ENCODE measurements at places on chromosomes 5 and 9. TPM values are rescaled to one million over a fixed set of nuclear protein-coding genes. Genes with fewer than 3 reads are reported as not detected.

Gene SPRY4
- 0.64 TPM for total RNA-seq

Gene MYOZ3
- total RNA-seq, result 0.09 TPM

Gene SLC36A2
- not detected for total RNA-seq

Gene CRB2
- total RNA-seq, result not detected

Gene PTBP3
- total RNA-seq, result 108 TPM

Gene TMEM171
- not detected for total RNA-seq

- H3K4me1 ChIP-seq, result no peaks in the 10 kb centered on the region
- no peak overlapping the region for H3K4me3 ChIP-seq
- H3K27me3 ChIP-seq, result no peaks in the 10 kb centered on the region
- DNase-seq, result no peak
Observed at GRCh38 chr9:112631313-112632070, 86.4 kb downstream of the INIP start.

GRCh38 chr5:151628112-151628823, 37.1 kb upstream of the FAT2 start:
- H3K27ac ChIP-seq, result no peak overlapping the region
- H3K36me3 ChIP-seq, result no peaks in the 10 kb centered on the region
- H3K4me3 ChIP-seq, result no peak overlapping the region
- H3K27me3 ChIP-seq, result peaks cover 6% of the 10 kb centered on the region
- DNase-seq, result no peak

- peaks cover 7% of the 10 kb centered on the region for H3K27me3 ChIP-seq
- peak overlapping the region; percentile 98 for H3K4me3 ChIP-seq
- H3K36me3 ChIP-seq, result peaks cover 37% of the 10 kb centered on the region
- peaks cover 21% of the 10 kb centered on the region for H3K4me1 ChIP-seq
Observed at GRCh38 chr5:77029376-77029885, 773 bp upstream of the AGGF1 start.

DNA sequence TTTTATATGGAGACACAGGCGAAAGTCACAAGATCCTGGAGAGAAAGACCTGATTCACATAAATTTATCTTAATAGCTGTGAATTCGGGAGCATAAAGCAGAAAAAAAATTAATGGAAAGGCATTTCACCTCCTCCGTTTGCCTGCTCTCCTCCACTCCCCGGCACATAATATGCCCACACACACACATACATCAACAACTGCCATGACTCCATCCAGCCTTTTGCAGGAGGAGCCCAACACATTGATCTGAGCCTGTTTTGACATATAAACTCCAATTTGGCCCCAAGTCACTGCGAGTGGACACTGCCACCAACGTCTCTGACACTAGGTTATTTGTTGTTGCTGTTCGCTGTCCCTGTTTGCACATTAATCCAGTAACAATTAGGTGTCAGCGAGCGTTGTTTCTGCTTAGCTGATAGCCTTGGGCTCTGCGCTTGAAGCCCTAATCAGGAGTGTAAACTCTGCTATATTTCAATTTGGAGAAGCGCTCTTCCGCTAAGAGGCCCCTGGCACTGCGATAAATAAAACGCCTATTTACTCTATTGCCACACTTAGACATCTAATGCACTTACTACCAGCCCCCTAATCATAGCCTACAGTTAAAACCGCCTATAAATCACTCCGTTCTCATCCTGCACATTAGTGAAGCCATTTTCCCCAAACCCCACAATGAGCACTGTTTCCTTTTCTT, 195.8 kb upstream of the TBCA start:
- H3K27me3 ChIP-seq, result peaks cover 72% of the 10 kb centered on the region
- H3K4me3 ChIP-seq, result peak overlapping the region; percentile 31
- no peak for DNase-seq
- H3K27ac ChIP-seq, result no peak overlapping the region
- no peaks in the 10 kb centered on the region for H3K36me3 ChIP-seq
- peaks cover 10% of the 10 kb centered on the region for H3K4me1 ChIP-seq

Gene PTTG1
- total RNA-seq, result 142 TPM

Gene C9orf57
- total RNA-seq, result not detected

GRCh38 chr5:130270786-130271185, 366.5 kb downstream of the CHSY3 start:
- DNase-seq, result no peak
- no peaks in the 10 kb centered on the region for H3K27me3 ChIP-seq
- H3K4me3 ChIP-seq, result no peak overlapping the region
- no peak overlapping the region for H3K27ac ChIP-seq
- H3K4me1 ChIP-seq, result no peaks in the 10 kb centered on the region

DNA sequence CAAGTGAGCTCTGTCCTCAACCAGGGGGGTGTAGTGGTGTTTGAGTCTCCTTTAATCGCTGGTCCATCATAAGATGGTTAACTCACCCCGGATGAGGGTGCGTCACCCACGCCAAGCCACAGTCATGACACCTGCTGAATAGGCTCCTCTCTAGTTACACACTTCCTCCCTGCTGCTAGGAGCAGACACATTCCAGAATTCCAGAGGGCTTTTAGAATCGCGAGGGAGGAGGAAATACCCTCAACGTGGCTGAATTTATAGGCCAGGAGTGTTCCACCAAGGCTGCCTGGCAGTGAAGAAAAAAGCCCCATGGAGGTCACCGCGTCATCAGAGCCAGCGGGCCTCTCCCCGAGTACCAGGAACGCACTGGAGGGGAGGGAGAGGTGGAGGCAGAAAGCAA, 5.1 kb downstream of the GLRX start:
- H3K27me3 ChIP-seq, result no peaks in the 10 kb centered on the region
- no peak overlapping the region for H3K27ac ChIP-seq
- H3K4me3 ChIP-seq, result no peak overlapping the region

GRCh38 chr9:120936011-120936763, 9.6 kb upstream of the TRAF1 start:
- peak; percentile 75 for DNase-seq
- H3K27ac ChIP-seq, result peak overlapping the region; percentile 80
- H3K4me3 ChIP-seq, result peak overlapping the region; percentile 52

GRCh38 chr5:72937517-72938061, 18.3 kb upstream of the FCHO2 start:
- H3K4me1 ChIP-seq, result no peaks in the 10 kb centered on the region
- H3K36me3 ChIP-seq, result no peaks in the 10 kb centered on the region
- peaks cover 6% of the 10 kb centered on the region for H3K27me3 ChIP-seq
- no peak overlapping the region for H3K4me3 ChIP-seq
- H3K27ac ChIP-seq, result no peak overlapping the region

DNA sequence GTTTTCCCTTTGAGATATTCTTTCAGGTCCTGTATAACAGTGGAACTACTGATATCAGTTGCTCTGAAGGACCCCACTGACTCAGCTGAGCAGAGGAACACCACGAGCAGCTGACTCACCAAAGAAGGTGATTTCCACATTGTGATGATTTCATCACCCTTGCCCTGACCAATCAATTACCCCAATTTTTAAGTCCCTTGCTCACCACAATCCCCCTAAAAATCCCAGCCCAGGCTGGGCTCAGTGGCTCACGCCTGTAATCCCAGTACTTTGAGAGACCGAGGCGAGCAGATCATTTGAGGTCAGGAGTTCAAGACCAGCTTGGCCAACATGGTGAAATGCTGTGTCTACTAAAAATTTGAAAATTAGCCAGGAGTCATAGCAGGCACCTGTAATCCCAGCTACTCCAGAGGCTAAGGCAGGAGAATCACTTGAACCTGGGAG, 125.3 kb upstream of the ABCA1 start:
- H3K36me3 ChIP-seq, result no peaks in the 10 kb centered on the region
- H3K4me1 ChIP-seq, result peaks cover 8% of the 10 kb centered on the region
- DNase-seq, result no peak
- no peak overlapping the region for H3K27ac ChIP-seq

DNA sequence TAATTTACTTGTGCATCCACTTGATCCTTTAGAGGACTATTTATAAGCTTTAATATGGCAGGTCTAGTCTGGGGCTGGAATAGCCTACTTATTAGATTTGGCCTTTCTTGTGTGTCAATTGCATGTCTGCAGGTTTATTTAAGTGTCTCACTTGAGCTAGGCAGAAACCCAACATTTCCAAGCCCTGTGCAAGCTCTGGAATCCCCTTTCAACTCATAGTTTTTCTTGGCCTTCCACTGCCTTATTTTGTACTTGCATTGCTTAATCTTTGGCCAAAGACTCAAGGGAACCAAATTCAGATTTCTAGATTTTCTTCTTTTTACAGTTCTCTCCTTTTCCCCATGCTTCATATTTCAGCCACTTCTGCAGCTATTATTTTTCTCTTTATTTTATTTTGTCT, 102.4 kb upstream of the RFX3 start:
- peaks cover 10% of the 10 kb centered on the region for H3K36me3 ChIP-seq
- DNase-seq, result no peak
- no peaks in the 10 kb centered on the region for H3K27me3 ChIP-seq
- H3K27ac ChIP-seq, result no peak overlapping the region
- H3K4me1 ChIP-seq, result no peaks in the 10 kb centered on the region
- H3K4me3 ChIP-seq, result no peak overlapping the region

- H3K4me1 ChIP-seq, result no peaks in the 10 kb centered on the region
- peaks cover 5% of the 10 kb centered on the region for H3K27me3 ChIP-seq
- H3K4me3 ChIP-seq, result no peak overlapping the region
- no peak for DNase-seq
Observed at GRCh38 chr5:135828782-135829127, 5.7 kb upstream of the SLC25A48 start.

GRCh38 chr9:18362166-18362565, 111.8 kb upstream of the ADAMTSL1 start:
- H3K27ac ChIP-seq, result no peak overlapping the region
- H3K36me3 ChIP-seq, result no peaks in the 10 kb centered on the region
- no peaks in the 10 kb centered on the region for H3K4me1 ChIP-seq
- H3K27me3 ChIP-seq, result no peaks in the 10 kb centered on the region

DNA sequence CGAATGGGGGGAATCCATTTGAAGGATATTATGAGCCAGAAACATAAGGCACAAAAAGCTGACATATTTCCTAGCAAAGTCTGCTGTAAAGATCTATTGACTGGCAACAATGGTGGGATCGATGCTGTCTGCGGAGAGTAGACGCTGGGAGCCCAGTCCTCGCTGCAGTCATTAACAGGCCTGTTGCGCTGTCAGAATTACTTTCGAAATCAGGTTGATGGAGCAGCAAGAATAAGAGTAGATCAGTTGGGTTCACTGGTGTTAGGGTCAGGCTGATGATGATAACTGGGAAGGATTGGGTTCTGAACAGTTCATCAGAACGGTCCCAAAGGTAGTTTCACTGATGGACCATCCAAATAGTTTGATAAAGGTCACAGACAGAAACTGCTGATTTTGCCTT, 87.1 kb downstream of the MEGF10 start:
- no peak for DNase-seq
- no peaks in the 10 kb centered on the region for H3K4me1 ChIP-seq
- no peaks in the 10 kb centered on the region for H3K36me3 ChIP-seq
- H3K27me3 ChIP-seq, result peaks cover 10% of the 10 kb centered on the region

DNA sequence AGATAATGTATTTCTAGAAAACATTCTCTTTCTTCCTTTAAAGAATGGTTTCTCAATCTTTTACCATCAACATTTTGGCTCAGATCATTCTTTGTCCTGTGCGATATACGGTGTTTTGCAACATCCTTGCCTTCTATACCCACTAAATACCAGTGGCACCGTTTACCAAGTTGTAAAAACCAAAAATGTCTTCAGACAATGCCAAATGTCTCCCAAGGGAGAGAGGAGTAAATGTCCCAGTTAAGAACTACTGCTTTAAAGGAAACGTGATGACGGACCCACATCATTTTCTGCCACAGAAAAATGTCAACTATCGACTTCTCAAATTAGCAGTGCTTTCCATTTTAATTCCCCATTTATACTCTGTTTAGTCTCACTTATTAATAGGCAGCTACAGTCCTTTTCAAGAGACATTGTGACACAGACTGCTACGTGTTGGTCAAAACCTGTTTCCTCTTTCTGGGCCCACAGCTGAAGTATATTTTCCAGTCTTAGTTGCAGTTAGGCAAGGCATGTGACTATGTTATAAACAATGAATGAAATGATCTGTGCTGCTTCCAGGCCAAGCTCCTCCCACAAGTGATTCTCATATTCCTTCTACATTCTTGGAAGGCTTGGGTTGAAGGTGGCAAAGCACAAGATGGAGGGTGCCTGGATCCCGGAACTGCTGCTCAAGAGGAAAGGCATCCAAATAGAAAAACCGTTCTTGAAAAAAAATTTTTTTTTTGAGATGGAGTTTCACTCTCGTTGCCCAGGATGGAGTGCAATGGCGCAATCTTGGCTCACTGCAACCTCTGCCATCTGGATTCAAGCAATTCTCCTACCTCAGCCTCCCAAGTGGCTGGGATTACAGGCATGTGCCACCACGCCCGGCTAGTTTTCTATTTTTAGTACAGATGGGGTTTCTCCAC, 8.8 kb downstream of the PRXL2C start:
- peaks cover 25% of the 10 kb centered on the region for H3K36me3 ChIP-seq
- H3K4me1 ChIP-seq, result peaks cover 2% of the 10 kb centered on the region
- DNase-seq, result no peak

Gene C5orf63
- 6.1 TPM for total RNA-seq

DNA sequence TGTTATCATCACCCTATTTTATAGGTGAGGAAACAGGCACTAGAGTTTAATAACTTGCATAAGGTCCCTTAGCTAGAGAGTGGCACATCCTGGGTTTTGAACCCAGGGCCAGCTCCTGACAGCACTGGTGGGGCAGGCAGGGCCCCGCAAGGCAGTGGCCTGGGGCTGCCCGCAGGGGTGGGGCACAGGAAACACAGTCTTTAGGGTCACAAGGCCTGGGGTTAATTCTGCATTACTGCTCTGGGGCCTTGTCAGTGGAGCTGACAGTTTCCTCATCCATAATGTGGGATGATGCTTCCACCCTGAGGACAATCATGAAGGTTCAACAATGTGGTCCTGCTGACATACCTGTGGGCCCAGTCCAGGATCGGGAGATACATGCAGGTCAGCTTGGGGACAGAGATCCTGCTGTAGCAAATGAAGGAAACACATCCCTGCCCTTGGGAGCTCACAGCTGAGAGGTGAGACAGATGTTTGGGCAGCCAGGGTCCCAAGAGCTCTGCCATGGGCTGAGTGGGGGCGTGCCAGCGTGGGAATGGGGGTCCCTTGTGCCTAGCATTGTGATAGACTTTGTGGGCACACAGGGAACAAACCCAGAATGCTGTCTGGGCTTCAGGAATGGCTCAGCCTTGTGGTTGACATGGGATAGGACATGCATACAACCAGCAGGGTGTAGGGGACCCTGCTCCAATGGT, 14.7 kb downstream of the FGF18 start:
- no peaks in the 10 kb centered on the region for H3K27me3 ChIP-seq
- no peaks in the 10 kb centered on the region for H3K36me3 ChIP-seq
- no peak overlapping the region for H3K27ac ChIP-seq
- no peaks in the 10 kb centered on the region for H3K4me1 ChIP-seq

Gene PGM5
- not detected for total RNA-seq

DNA sequence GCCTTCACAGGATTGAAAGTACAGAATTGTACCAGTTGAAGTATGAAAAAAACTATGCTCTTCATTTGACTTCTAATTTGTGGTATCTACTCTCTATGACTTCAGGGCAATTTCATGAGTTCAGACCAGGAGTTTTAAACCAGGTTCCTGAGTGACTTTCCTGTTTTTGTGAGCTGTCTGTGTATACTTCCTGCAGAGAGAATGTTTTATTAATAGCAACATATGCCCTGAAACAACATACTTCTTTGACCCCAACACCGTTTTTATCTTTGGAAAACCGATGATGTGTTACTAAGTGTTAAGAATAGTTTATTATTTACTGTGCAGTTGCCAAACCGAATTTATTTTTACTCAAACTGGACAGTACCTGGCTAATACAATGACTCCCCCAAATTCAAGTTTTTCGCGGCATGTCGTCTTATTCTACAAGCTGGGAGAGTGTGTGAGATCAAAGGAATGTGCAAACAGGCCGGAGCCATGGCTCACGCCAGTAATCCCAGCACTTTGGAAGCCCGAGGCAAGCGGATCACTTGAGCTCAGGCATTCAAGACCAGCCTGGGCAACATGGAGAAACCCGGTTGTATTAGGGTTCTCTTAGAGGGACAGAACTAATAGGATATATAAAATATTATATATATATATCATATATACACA, 58.7 kb upstream of the ERBIN start:
- H3K4me3 ChIP-seq, result no peak overlapping the region
- DNase-seq, result no peak
- H3K27me3 ChIP-seq, result peaks cover 2% of the 10 kb centered on the region
- no peak overlapping the region for H3K27ac ChIP-seq

Gene HTR1A
- not detected for total RNA-seq
